ENCODE measurements at places on chromosomes 5 and 9.

DNA sequence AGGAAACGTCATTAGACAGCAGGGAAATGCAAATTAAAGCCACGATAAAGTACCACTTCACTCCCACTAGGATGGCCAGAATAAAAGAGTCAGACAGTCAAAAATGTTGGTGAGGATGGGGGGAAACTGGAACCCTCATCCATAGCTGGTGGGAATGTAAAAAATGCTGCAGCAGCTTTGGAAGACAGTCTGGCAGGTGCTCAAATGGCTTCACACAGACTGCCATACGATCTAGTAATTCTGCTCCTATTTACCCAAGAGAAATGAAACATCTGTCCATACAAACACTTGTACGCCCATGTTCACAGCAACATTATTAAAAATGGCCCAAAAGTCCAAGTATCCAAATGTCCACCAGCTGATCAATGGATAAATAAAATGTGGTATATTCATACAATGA lies 158.9 kb upstream of the PHYKPL start:
- DNase-seq: no peak

GRCh38 chr9:70257502-70257901 lies 1.3 kb upstream of the SMC5 start:
- no peak for DNase-seq

DNA sequence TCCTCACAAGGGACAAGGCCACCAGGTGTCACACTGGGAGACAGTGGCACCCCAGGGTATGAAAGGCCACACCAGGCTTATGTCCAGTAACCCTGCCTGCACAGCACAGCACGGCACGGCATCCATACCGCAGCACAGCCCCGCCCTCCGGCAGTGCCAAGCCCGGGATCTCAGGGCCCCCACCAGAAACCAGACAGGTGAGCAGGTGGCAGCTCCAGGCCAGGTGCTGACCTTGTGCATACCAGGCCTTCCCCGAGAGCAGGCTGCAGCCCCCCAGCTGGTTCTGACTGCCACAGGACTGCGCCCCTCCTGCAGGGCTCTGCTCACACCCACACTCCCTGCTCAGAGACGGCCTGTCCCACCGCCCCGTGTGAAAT lies 56.5 kb downstream of the ADAMTS2 start:
- no peak for DNase-seq

DNA sequence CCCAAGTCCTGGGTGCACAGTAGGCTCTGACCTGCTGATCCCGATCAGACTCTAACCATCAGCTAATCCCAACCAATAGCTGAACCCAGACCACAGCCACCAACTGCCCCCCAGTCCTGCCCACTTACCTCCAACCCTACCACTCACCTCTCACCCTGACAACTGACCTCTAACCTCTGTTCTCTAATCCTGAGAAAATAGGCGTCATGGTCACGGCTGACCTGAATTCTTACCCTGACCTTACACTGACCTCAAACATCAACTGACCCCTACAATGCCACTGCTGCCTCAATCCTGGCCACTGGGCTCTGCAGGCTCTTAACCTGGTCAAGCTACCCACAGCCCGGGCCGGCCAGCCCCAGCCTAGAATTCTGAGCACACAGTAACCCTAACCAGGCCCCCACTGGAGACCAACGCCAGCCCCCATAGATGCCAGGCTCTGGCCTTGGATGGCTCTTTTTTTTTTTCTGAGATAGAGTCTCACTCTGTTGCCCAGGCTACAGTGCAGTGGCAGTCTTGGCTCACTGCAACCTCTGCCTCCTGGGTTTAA lies 63.8 kb upstream of the ASS1 start:
- DNase-seq: no peak

DNA sequence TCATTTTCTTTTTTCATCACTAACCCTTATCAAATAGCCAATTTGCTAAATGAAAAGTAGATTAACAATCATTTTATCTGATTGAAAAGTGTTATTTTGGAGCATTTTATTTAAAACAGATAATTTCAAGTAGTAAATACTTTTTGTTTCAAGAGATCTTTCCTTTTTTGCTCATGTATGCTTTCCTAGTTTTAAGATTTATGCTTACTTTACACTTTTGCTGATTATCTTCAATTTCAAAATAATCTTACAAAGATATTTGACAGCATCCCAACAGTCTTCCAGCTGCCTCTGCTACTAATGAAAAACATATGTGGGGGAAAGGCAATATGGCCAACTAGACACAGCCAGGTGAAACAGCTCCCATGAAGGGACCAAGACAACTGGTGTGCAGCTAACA lies 1027.3 kb upstream of the CDH9 start:
- no peak for DNase-seq

DNA sequence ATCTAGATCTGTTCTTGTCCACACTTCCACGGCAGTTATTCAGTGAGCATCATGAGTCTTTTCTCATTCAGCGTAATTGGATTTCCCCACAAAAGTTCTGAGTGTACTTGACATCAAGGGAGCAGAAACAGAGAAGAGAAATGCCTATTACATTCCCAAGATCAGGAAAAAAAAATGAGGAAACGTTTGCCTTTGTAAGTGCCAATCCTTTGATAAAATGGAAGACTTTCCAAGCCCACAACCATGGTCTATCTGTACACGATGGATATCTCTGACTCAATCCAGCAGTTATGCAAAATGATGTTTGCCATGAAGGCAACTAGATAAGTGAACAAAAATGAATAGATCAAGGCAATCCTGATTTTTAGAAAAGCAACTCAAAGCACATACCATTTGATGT lies 235.9 kb downstream of the DOCK8 start:
- DNase-seq: no peak

GRCh38 chr9:91060520-91061343 lies 259.1 kb downstream of the SYK start:
- no peak for DNase-seq

GRCh38 chr9:95363051-95363841 lies 45.7 kb upstream of the FANCC start:
- no peak for DNase-seq

- DNase-seq: no peak
Measured at GRCh38 chr5:137636830-137637714, 98.8 kb downstream of the KLHL3 start.

DNA sequence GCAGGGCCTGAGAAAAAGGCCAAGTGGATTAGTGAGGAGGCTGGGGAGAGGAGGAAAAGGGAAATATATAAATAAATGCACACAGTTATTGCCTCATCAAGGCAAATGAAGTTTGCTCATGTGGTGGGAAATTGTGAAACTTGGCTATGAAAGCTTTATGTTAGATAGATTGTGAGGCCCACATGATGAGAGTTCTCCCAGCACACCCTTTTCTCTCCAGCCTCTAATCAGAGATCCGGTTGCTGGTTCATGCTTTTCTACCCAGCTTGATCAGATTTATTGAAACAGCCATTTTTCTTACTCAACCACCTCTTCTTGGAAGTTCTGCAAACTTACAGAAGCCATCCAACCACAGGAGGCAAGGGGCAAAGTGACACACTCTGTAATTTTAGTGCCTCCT lies 125.8 kb upstream of the KLF4 start:
- no peak for DNase-seq

All from stimulated activated CD8-positive, alpha-beta memory T cell treated with anti-CD3 and anti-CD28 coated beads, Interleukin-4, amount 100 ng/mL, for 4 hours (primary cell).